ENCODE measurements at places on chromosomes 7 and 10. TPM values are rescaled to one million over a fixed set of nuclear protein-coding genes. Genes with fewer than 3 reads are reported as not detected.

DNA sequence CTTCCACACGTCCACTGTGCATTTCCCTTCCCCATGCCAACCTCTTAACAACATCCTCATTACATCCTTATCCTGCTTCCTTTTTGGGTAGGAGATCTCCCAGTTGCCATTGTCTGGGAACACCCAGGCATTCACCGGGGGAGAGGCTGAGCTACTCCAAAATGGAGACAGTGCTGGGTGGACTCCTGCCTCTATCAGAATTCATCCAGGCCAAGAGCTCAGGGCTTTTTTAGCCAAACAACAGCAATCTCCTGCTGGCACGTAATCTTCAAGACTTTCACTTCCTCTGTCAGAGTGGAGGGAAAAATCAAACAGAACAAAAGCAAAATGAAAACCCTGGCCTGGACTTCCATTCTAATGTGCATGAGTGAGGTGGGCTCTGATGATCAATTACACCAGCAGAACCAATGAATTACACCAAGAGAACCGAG is 245.0 kb downstream of the PRPF18 start:
- no peak for DNase-seq

DNA sequence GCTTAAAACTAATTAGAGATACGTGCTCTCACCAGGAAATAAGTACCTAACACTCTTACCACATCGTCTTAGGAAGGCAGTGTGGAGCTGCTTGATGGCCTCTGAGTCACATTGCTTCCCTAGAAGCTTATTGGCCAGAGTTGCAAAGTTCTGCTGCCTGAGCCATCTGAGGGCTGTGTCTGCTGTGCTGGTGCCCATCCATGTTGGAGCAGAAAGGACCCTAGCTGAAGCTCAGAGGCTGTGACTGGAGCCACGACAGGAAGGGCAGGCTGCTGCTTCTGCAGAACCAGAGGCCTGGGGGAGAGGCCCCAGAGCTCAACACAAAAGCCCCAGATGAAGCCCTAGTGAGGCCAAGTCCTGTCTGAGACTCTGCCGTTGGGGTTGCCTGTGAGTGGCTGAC is 64.8 kb upstream of the IGFBP3 start:
- DNase-seq, result no peak

DNA sequence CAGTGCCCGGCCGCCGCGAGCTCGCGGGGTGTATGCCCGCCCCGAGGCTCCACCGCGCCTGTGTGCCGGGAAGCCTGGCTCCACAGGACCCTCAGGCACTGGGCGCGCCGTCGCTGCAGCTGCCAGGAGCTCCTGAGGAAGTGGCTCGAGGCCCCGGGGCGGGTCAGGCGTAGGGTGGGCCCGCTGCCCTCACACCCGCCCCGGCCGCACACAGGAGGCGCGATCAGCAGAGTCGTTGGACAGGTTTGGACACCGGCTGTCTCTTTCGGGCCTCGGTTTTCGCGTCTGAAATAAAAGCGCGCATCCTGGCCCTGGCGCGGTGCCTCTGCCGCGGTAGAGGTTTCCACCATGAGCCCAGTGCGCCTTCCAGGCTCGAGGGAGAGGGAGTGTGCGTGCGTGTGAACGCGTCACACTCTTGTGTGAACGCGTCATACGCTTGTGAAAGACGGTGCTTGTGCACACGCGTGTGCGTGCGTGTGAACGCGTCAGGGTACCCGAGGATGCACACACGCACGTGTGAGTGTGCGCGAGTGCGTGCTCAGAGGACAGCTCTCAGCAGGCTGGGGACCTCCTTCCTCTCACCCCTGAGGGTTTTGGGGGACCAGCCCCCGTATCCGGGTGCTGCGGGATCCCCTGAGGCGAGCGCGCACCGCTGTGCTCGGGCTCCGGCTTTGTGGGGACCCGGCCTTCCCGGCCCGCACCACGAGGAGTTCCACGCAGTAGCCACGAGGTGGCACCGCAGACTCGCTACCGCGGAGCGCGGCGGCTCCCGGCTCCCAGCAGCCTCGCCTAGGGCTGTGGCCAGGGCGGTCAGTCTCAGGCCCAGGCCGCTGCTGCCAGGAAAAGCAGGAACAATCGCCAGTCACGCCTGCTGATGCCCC is 83.8 kb downstream of the BMS1 start:
- peak; percentile 35 for DNase-seq

DNA sequence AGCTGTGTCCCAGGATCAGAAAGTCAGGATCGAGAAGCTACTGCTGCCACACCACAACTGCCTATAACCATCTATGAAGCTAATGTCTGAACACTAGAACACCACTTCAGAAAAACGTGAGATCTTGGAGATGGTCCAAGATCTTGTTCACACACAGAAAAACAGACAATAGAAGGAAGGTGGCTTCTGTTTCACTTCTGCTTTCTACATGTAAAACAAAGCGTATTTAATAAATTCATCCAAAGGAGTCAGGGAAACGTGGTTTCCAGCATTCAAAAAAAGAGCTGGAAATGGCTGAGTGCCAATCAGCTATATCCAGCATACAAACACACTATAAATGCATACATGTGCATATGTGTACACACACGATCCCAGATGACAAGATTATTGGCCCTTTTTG is 70.2 kb upstream of the CCDC71L start:
- no peak for DNase-seq

- DNase-seq, result no peak
These were observed 182.0 kb downstream of the SEMA3E start for GRCh38 chr7:83466956-83467355.

DNA sequence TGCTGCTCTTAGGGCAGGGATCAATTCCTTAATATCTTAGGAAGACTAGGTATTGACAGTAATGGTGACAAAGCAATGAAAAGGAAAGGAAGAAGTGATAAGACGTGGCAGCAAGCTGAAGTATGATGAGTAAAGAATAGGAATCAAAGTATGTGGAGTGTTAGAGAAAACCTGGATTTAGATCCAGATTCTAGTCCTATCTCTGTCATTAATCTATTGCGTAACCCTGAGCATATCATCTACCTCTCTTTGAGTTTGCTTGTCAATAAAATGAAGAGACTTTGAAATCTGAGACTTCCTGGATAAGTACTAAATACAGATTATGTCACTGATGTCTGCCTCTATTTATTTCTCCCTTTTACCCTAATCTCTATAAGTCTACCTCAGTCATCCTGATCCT is 89.2 kb downstream of the PTEN start:
- DNase-seq, result no peak

DNA sequence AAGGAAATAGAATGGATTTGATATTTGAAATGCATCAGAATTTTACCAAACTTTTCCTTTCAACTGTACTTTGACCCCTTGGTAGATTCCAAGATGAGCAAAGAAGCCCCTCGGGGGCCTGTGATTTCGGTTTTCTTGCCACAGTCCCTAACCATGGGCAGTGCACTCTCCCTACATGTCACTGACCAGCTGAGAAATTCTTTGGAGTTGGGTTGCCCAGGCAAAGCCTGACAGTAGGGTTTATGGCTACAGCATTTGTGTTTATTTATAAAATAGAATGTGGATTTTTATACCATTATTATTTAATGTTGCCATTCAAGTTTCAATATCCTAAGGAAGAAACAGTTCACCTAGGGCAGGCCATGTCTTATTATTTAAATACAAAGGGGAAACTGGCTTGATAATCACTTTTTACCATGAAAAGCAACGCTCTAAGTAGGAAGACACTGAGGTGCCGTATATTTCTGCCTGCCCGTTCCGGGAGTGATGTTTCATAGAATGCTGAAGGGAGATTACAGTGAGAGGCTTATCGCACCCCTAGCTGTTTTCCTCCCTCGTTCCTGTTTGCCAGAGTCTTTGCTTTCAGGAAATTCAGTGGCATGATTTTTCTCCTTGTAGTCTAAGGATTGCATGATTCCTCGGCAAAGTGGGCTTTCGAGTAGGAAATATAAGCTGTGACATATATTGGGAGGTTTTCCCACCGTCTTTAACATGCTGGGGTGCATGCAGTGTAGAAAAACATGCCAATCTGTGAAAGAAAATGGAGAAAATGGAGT is 35.8 kb downstream of the WIPF3 start:
- no peak for DNase-seq

DNA sequence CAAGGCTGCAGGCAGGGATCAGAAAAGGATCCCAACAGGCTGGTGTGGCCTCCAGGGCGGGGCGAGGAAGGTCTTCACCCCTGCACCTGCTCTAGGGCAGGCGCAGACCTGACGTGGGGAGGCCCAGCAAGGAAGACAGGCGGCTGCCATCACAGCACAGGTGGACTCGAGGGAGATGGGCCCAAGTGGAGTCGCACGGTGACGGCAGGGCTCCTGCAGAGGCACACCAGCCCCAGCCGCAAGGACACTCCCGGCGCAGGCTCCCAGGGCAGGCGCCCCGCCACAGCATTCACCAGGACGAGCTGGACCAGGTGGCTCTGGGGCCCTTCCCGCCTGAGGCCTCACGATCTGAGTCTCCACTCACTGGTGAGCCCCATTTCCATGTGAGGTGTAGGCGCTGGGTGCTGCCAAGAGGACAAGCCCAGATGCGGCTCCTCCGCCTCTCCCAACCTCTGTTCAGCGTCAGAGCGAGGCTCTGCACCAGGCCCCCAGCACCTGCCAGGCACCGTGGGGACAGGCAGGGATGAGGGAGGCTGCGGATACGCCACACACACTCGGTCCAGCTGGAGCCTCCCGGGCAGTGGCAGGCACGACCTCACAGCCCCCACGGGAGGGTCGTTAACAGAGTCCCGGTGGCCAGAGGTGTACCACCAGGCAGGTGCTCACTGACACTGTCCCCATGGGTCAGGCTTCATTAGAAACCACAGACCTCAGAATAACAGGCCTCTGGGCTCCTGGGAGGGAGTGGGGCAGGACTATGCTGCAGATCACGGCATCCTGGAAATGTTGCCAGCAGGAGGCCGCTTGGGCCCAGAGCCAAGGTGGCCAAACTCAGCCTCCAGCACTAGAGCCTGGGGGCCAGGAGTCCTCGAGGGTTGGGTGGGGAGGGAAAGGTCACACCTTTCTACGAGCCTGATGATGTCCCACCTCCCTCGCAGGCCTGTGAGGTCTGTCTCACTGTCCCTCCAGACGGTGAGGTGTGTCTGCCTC is 111.6 kb downstream of the MAD1L1 start:
- DNase-seq, result no peak

DNA sequence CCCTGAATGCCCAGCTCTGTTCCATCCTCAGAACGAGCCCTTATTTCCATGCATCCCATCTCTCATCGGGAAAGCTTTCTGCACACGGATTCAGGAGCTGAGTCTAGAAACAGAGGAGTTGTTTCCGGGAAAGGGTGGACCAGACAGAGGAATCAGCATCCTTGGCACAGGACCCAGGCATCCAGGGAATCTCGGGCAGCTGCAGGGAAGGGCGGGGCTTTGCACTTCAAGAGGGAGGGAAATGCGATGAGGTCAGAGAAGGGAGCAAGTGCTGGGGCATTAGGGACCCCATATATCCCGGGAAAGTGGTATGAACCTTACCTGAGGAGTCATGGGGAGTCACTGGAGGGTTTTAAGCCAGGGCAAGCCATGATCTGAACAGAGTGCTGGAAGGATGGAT is 68.5 kb downstream of the NPTX2 start:
- no peak for DNase-seq

- no peak for DNase-seq
These were observed 64.2 kb upstream of the DKK1 start for GRCh38 chr10:52249850-52250395.

GRCh38 chr10:117900280-117900679 is 146.5 kb downstream of the RAB11FIP2 start:
- no peak for DNase-seq

- no peak for DNase-seq
These were observed 373.3 kb upstream of the PRKCQ start for GRCh38 chr10:6953271-6953801.

DNA sequence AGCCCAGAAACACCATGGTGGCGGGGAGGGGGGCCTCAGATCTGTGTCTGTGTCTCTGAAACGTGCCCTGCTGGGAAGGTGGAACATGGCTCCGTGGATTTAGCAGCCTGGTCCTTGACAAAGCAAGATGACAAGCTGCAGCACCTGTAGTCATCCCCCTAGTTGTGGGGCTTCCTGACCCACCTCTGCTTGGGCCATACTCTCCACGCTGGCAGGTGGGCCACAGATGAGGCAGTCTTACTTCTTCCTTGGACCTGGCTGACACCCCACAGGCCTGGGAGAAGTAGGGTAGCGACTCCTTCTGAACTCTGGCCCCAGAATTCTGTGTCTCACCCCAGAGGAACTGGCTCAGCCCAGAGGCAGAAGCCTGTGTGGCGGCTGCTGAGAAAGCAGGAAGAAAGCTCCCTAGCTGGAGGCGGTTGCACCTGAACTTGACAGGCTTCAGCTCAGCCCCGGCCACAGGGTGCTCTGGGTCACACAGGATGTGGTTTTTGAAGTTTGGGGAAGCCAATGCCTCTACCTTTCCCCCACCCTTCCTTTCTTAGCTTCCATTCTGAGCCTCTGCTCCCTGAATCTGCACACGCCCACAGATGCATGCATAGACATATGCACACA is 113.9 kb downstream of the ABLIM1 start:
- DNase-seq, result peak; percentile 58

GRCh38 chr10:11440250-11441150 is 170.9 kb downstream of the USP6NL start:
- DNase-seq, result no peak

DNA sequence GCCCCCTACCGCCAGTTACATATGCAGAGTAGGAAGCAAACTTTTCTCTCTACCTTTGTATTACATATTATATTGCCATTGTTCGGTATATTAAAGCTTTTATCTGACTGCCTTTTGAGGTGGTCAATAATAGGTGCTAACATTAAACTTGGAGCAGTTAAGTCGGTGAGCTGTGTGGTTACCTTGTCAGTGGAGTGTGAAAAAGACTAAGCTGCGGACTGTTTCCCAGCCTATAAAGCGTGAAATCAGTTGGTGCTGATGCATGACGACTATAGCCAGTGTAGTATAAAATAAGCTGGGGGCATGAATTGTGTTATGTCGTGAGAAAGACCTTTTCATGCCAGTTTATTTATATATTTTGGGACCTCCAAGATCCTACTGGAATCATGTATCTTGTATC is 33.7 kb downstream of the R3HCC1L start:
- DNase-seq, result no peak

Gene WASHC2C
- 34.2 TPM for polyA plus RNA-seq

Gene TSPAN12
- polyA plus RNA-seq, result not detected

Gene TRIM74
- 0.40 TPM for polyA plus RNA-seq

Gene SNX13
- polyA plus RNA-seq, result 10.7 TPM

Gene ANKMY2
- polyA plus RNA-seq, result 11.9 TPM

Gene CRHR2
- not detected for polyA plus RNA-seq

Gene C10orf53
- not detected for polyA plus RNA-seq
